Fibroblast of skin of abdomen (primary cell): ENCODE measurements at places on chromosomes 1 and 21.

GRCh38 chr21:38831526-38832467 lies 26.1 kb downstream of the ETS2 start:
- DNase-seq: peak; percentile 97

- no peak for DNase-seq
These were observed 164.4 kb downstream of the DYRK1A start for GRCh38 chr21:37530901-37531351.

GRCh38 chr1:230365723-230366307 lies 60.3 kb downstream of the PGBD5 start:
- DNase-seq: no peak

GRCh38 chr1:167977245-167977644 lies 40.4 kb upstream of the MPC2 start:
- DNase-seq: no peak

GRCh38 chr1:241408170-241408569 lies 51.2 kb upstream of the RGS7 start:
- DNase-seq: no peak

DNA sequence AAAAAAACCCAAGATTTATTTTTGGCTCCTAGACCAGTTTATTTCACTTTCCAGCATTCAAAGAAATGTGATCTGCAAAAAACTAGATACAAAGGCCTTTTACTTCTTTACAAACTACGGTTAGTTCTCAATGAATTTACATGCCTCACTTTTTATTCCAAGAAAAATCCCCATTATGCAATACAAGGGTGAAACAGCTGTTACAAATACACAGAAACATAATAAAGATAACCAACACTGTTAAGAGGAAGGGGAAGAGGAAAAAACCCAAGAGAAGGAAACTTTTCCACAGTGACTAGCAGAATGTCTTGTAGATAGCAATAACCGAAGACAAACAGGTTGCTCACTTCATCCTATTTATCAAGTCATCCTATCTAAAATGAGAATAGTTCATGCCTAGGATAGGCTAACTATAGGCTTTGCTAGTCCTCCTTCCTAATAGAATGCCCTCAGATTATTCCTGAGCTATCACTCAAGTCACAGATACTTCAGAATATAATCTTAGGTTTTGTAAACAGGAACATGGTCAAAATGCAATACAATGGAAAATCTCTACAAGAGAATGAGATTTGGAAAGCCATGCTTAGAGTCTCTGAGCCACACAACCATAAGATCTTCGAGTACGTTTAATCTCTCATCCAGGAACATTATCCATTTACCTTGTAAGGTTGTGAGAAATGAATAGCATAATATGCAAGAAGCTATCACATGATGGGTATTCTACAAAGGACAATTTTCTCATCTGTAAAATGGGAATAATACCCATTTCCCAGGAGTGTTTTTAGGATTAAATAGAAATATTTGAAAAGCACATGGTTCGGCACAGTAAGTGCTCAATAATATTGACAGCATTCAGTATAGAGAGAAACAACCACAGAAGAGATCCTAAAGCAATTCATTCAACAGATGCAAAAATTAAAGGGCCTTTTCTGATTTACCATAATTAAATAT lies 5.4 kb downstream of the PNRC2 start:
- no peak for DNase-seq

DNA sequence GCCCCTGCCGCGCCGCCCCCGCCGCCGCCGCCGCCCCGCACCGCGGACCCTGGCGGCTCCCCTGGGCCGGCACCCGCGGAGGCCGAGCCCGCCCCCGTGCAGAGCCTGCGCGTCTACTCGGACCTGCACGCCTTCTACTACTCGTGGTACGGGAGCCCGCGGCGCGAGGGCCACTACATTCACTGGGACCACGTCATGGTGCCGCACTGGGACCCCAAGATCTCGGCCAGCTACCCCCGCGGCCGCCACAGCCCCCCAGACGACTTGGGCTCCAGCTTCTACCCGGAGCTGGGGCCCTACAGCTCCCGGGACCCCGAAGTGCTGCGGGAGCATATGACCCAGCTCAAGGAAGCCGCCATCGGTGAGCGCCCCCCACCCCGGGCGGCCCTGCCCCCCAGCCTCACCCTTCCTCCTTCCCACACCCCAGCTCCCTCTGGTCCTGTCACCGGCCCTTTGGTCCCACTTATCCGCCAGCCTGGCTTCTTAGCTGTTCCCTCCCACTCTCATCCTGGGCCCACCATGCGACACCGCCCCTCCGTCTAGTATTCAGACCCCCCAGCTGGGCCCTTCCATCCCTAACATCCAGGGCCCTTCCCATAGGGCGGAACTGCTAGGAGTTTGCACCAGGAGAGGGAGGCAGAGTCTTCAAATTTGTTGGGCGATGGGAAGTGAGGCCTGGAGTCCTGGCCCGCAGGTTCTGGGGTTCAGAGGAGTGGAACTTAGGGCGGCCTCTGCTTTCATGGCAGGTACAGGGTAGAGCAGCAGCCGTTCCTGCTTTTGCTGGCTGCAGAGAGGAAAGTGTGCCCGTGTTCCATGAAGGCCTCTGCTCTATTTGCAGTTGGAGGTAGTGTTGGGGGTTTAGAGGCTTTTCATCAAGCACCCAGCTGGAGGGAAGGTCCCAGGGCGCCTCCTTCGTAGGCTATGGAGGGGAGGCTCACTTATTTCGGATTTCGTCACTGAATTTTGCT lies 1.0 kb downstream of the MANEAL start:
- no peak for DNase-seq

GRCh38 chr1:94055459-94056122 lies 65.4 kb downstream of the ABCA4 start:
- no peak for DNase-seq

GRCh38 chr1:175270361-175270760 lies 77.8 kb upstream of the KIAA0040 start:
- no peak for DNase-seq

DNA sequence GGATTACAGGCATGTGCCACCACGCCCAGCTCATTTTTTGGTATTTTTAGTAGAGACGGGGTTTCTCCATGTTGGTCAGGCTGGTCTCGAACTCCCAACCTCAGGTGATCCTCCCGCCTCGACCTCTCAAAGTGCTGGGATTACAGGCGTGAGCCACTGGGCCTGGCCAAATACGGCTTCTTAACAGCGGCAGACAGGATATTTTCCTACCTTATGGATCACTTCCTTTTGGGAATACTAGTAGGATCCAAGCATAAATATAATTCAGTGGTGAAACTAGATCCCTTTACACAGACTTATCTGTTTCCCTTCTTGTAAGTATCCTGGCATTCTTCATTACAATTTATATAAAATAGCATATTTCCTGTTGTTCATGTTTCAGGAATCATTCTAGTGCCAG lies 40.9 kb downstream of the WNT4 start:
- no peak for DNase-seq

DNA sequence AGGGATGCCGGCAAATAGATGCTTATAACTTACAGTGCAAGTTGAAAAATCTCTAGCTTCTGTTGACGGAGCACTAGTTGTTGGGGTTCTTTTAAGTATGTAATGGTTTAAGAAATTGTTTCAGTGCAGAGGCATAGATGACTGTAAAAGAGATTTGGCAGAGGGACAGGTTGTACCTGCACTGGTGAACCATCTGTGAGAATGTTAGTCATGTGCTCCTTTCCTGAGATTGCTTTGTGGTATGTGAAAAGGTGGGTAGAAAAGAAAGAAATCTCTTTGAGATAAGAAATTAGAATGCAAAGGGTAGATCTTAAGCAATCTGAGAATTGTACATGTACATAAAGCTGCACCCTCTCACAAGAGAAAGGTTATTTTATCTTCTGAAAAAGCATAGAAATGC lies 19.4 kb downstream of the ZBTB37 start:
- no peak for DNase-seq

- DNase-seq: peak; percentile 77
These were observed 1.4 kb downstream of the NUCKS1 start for GRCh38 chr1:205748403-205749233.

- no peak for DNase-seq
These were observed 642.8 kb downstream of the USP25 start for GRCh38 chr21:16372586-16372985.

- DNase-seq: no peak
These were observed 20.9 kb upstream of the AGL start for GRCh38 chr1:99829269-99829668.

DNA sequence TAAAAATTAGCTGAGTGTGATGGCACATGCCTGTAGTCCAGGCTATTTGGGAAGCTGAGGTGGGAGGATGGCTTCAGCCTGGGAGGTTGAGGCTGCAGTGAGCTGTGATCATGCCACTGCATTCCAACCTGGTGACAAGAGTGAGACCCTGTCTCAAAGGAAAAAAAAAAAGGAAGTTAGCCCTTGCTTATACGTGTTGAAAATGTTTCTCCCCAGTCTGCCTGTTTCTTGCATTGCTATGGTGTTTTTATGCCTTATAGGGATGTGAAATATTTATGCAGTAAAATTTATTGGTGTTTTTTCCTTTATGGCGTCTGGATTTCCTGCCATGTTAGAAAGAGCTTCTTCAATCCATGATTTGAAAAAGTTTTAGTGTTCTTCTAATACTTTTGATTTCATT lies 3.6 kb upstream of the RERE start:
- peak; percentile 24 for DNase-seq

- no peak for DNase-seq
These were observed 42.9 kb downstream of the EXTL2 start for GRCh38 chr1:100851726-100852125.

GRCh38 chr1:234253732-234254131 lies 119.5 kb upstream of the COA6 start:
- no peak for DNase-seq

- no peak for DNase-seq
These were observed 32.7 kb upstream of the ASB17 start for GRCh38 chr1:75964760-75965408.

- no peak for DNase-seq
These were observed 81.7 kb upstream of the DUSP10 start for GRCh38 chr1:221823561-221823960.

GRCh38 chr21:39564200-39564599 lies 48.5 kb upstream of the B3GALT5 start:
- no peak for DNase-seq

DNA sequence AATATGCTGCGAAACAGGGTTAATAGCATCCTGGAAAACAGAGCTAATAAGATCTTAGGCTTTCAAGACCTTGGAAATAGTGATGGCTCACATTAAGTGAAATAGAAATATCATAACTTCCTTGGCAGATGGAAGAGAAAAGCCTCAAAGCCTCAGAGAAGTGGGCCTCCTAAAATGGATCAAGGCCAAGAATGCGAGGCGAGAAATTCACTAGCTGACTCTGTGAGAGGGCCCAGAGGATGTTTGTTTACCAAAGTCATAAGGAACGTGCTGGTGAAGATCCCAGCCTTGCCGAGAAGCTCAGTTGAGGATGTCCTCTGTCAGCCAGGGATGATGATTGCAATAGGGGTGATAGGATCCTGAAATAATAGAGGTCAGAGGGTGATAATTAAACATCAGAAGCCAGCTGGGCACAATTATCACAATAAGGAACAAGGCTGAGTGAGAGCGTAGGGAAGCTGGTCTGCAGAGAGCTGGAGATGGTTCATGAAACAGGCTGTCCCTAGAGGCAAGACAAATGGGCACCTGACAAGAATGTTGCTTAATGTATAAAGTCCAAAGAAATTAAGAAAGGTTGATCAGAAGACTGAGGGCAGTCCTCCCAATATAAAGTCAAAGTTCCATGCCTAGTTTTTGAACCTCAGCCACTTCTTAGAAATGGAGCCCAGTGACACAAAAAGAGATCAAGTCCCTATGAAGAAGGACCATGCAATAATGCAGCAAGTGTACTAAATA lies 101.7 kb upstream of the COG2 start:
- DNase-seq: no peak

GRCh38 chr1:150237746-150238145 lies 1.8 kb upstream of the ANP32E start:
- no peak for DNase-seq

GRCh38 chr21:38325731-38326420 lies 69.1 kb downstream of the KCNJ15 start:
- peak; percentile 79 for DNase-seq

GRCh38 chr1:158119976-158120653 lies 60.6 kb upstream of the CD1D start:
- DNase-seq: no peak

DNA sequence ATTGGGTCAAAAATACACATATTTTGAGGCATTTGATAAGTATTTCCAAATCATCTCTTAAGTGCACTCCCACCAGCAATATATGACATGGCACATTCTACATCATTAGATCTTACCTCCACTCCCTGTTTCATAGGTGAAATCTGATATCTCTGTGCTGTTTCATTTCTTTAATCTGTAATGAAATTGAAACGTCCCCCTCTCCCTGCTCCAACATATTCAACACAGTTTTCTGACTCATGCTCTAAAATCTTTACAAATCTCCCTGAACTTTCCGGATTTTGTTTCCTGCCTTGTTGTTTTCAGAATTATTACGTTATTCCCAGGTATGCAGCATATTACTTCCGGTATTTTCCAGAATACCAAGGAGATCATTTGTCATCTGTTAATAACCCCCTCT lies 66.1 kb upstream of the AKT3 start:
- peak; percentile 29 for DNase-seq

DNA sequence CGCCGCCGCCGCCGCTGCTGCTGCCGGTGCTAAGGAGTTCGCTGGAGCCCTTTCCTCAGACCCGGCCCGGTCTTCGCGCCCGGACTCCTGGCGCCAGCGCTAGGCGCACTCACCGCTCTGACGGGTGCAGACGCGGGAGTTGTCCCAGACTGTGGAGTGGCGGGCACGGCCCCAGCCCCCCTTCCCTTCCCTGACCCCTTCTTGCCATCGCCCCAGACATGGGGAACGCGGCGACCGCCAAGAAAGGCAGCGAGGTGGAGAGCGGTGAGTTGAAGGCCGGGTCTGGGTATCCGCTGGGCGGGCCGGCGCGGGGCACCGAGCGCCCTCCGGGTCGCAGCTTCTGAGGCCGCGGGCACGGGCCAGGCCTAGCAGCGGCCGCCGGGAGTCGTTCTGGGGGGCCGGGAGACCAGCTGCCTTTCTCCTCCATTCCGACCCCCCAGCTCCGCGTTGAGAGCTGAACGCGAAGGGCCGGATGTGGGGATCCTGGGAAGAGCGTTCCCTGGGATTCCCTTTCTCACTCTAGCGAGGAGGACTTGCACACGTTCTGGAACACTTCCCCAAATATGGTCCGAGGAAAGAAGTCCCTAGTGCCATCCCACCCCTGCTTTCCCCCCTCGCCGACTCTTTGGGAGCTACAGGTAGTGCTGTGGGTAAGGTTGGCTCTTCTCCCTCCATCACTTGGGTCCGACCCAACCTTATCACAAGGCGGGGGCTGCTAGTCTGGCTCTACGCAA lies 65.8 kb upstream of the PRKACB start:
- DNase-seq: peak; percentile 43

GRCh38 chr1:244214009-244214967 lies 163.2 kb downstream of the ZBTB18 start:
- DNase-seq: peak; percentile 99

DNA sequence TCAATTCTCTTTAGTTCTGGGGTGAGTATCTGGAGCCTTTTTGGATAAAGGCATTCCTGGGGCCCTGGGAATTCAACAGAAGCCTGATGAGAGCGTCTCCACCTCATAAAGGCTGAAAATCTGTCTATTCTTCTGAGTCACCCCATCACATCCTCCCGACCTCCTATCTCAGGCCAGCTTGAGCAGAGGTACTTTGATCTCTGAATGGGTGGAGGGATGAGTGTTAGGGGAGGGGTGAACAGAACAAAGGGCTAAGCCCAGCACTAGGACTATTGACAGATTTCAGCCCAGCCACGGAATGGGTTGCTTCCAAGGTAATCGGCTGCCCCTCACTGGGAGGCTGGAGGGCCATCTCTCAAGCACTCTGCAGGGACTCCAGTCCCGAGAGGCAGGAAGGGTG lies 2.5 kb upstream of the MYBPH start:
- DNase-seq: peak; percentile 23

- DNase-seq: peak; percentile 67
These were observed 321.3 kb downstream of the KIF26B start for GRCh38 chr1:245475961-245476516.
